ENCODE measurements at places on chromosomes 2 and 18.

GRCh38 chr2:70367722-70368323 lies 66.0 kb upstream of the FAM136A start:
- DNase-seq = no peak

DNA sequence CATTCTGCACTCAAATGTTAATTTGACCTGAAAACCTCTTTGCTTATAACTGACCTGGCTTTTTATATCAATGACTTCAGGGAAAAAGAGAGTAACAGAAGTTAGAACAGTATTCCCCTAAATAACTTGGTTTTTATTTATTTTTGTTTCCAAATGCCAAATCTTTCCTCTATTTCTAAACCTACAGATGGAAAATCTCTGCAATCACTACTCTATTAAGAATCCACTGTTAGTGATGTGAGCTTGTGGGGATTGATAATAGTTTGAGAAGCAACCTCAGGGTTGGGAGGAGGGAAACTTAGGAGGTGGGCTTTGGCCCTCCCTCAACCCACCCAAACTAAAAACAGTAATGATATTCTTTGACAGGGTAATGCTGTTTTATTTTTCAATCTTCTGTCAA lies 351.8 kb downstream of the DCC start:
- no peak for DNase-seq

DNA sequence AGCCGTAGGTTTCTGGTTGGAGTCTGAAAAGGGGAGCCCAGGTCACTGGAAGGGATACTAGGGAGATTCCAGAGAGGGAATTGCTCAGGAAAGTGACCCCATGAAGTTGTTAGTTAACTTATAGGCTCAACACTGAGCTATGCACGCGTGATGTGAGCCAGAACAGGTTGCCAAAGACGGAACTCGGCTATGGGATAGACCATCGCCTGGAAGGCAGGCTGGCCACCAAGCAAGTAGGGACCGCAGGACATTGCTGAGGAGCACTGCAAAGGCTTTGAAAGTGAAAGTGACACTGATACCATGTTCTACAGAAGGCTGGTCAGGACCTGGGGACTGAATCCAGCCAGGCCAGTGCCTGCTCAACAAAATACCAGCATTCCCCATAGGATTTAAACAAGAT lies 7.3 kb downstream of the FARP2 start:
- DNase-seq = no peak

- DNase-seq = no peak
Measured at GRCh38 chr2:49241991-49242390, 87.7 kb upstream of the FSHR start.

- no peak for DNase-seq
Measured at GRCh38 chr18:77165503-77166188, 33.1 kb upstream of the MBP start.

- no peak for DNase-seq
Measured at GRCh38 chr18:68728081-68728700, 13.3 kb upstream of the TMX3 start.

DNA sequence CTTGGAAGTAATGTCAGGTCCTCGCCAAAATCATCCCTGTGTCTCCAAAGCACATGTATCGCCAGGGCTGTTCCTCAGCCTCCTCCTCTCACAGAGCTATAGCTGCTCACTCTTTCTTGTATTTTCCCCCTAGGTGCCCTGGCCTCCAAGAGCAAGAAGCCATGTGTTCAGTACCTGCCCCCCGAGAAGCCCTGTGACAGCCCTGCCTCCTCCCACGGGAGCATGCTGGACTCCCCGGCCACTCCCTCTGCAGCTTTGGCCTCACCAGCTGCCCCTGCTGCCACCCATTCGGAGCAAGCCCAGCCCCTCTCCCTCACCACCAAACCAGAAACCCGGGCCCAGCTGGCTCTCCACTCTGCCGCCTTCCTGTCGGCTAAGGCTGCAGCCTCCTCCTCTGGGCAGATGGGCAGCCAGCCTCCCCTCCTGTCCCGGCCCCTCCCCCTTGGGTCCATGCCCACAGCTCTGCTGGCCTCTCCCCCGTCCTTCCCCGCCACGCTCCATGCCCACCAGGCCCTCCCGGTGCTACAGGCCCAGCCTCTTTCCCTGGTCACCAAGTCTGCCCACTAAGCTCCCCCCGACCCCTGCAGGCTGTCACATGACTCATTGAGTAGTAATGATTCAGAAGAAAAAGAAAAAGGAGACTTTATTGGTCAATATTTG lies 18.8 kb downstream of the TGOLN2 start:
- no peak for DNase-seq
